ENCODE measurements at places on chromosomes 6 and 20.

DNA sequence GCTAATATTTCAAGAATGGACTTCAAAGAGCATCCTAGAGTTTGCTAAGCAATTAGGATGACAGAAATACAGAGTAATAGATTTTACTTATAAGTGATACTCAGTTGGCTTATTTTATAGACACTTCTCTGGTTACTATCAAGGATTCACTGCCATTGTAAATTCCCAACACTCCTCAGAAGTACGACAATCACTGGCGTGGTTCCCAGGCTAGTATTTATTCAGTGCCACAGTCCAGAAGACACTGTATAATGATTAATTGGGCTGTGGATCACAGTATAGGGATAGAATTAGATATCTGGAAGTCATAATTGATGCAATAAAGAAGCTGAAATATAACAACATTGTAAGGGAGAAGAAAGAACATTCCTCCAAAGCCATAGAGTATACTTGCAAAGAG, 15.7 kb downstream of the MANEA start:
- DNase-seq: no peak

GRCh38 chr6:74182992-74183391, 487.0 kb downstream of the CD109 start:
- no peak for DNase-seq

- DNase-seq: peak; percentile 4
Observed at GRCh38 chr6:22146931-22147701, 149.7 kb downstream of the PRL start.

- DNase-seq: no peak
Observed at GRCh38 chr6:36110863-36111262, 19.4 kb upstream of the MAPK13 start.

DNA sequence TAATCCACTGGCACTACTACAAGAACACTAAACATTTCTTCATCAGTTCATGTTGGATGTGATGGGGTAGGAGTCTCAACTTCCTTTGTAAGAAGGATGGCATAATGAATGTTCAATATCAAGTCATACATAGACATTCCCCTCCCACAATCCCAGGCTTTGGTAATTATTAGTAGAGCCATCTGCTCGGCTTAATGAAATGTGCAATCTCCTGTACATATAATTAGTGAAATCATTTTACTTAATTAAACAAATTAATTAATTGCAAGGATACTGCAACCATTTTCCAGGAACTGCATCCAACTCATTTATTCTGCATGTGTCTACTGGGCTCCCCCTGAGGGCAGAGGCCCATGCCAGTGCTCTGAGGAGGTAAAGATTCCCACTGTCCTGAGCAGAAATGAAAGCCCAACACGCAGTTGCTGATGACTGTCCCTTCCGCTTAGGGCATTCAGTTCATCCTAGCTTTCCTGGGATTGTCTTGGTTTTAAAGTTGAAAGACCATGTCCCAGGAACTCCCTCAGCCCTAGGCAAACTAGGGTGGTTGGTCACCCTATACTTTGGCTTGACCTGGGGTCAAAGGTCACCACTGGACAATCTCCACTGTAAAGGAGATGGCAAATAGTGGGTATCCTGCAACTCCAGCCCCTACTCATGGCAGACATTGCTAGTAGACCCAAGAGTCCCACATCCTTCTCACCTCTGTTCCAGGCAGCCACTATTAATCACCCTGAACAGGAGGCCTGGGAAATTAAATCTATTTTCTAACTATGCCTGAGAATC, 109.8 kb downstream of the TRERF1 start:
- DNase-seq: no peak

GRCh38 chr20:42923348-42923918, 266.3 kb downstream of the PTPRT start:
- no peak for DNase-seq

DNA sequence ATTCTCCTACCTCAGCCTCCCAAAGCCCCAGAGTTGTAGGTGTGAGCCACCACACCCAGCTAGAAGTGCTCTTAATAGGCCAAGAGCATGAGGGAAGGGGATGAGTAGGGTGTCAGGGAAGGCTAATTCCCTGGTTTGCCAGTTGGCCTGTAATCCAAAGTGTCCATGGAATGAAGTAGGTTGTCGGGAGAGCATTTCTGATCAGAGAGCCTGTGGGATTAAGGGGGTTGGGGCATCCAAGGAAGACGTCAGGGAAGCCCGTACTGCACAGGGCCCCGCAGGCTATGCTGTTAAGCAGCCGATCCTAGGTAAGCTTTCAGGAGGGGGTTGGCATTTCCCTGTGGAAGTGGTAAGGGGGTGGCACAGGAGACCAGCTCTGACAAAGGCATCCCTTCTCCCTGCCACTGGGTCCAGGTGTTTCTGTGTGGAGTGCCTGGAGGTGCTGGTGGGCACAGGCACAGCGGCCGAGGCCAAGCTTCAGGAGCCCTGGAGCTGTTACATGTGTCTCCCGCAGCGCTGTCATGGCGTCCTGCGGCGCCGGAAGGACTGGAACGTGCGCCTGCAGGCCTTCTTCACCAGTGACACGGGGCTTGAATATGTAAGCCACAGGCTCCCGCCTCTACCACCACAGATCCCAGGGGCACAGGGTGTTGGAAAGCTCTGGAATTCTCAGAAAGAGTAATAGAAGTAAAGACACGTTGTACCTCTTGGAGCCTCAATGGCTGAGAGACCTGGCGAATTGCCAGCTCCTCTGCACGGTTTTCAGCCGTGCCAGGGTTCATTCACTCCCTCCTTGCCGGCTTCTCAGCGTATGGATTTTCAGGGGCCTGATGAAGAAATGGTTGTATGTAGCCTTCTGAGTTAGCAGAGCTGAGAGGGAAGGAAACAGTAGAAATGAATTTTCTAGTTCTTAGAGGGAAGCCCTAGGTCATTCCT, 21.4 kb upstream of the MAPRE1 start:
- no peak for DNase-seq

DNA sequence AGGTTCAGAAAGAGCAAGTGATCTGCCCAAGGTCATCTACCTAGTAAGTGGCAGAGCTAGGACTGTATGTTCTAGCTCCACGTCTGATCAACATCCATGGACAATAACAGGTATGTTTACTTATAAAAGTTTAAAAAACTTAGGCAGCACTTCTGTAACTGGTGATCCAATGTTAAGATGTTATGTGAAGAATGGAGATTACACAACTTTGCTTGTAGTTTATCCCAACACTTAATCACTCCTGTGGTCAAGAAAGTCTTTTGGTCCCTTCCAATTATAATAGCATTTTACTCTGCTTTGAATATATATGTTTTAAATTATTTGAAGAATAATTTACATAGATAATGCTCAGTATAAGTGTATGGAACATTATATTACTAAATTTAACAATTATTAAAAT, 4.8 kb downstream of the FBXO30 start:
- no peak for DNase-seq

- peak; percentile 92 for DNase-seq
Observed at GRCh38 chr6:27894839-27895762, 17.1 kb downstream of the OR2B2 start.

GRCh38 chr6:16857969-16858592, 96.8 kb upstream of the ATXN1 start:
- DNase-seq: no peak
